Stimulated activated CD8-positive, alpha-beta memory T cell treated with anti-CD3 and anti-CD28 coated beads, Interleukin-7, amount 100 ng/mL, for 48 hours (primary cell): ENCODE measurements at places on chromosomes 12 and 14.

GRCh38 chr12:96189781-96190180 lies 4.4 kb upstream of the ELK3 start:
- no peak for DNase-seq

- no peak for DNase-seq
Measured at GRCh38 chr12:99131751-99132199, 486.7 kb downstream of the APAF1 start.

DNA sequence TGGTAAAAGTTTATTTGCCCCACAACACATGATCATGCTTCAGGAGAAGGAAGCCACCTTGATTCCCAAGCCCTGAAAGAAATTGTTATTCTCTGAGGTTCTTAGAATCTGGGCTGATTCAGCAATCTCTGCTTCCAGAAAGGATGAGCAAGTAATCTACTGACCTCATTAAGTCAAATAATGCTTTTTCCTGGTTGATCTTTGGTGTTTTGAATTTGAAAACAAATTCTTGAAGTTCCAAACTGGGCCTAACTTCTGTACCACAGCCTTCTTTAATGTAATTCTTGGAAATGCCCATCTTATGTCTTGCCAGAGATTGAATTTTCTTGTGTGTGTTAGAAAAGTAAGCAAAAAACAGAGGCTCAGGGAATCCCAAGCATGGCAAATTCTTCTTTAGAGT lies 319.2 kb upstream of the DDHD1 start:
- DNase-seq: no peak

DNA sequence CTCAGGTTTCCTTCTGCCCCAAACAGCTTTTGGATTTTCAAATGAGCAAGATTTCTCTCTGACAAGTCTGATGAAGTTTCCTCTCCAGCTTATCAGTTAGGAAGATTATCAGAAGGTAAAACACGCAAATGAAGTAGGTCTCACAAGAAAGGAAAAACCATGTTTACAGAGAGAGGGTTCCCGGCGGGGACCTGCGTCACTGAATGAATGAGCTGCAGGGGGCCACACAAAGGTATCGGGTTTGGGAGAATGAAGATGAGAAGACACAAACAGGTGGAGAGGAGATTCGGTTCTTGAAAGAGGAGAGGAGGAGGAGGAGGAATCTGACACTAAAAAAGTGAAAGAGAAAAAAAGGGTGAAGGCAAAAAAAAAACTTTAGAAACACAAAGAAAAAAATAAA lies 208.6 kb downstream of the CALM1 start:
- no peak for DNase-seq

DNA sequence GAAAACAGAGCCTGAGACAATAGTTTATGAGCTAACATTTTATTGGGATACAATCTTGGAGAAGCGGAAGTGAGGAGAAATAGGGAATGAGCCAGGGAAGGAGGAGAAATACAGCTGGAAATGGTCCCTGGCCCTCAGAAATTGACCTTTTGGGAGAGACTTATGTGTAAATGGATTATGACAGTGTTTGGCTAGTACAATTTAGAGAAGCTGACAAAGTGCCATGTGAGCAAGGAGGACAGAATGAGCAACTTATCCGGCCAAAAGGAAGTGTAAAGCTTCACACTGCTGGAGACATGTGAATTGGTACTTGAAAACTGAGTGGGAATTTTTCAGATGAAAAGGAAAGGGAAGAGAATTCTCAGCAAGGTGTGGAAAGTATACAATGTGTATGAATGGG lies 2.9 kb downstream of the GLIPR1 start:
- no peak for DNase-seq

GRCh38 chr12:116924558-116925453 lies 14.1 kb downstream of the FBXW8 start:
- DNase-seq: peak; percentile 40

- no peak for DNase-seq
Measured at GRCh38 chr14:104359969-104360442, 219.6 kb upstream of the C14orf180 start.

DNA sequence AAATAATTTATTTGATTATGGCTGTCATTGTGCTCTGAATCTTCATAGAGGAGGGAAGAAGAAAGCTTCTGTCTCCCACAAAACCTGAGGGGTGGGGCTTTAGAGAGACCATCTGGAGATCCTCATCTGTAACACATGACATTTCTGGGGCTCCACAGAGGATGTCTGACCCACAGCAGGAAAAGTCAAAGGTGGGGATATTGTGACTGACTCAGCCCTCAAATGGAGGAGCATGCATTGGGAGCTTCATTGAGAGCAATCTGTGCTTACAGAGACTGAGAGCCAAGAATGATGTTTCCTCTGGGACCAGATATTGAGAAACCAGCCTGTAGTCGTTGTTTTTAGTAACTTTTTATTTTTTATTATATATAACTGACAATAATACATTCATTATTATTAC lies 158.7 kb downstream of the SYT1 start:
- DNase-seq: no peak

DNA sequence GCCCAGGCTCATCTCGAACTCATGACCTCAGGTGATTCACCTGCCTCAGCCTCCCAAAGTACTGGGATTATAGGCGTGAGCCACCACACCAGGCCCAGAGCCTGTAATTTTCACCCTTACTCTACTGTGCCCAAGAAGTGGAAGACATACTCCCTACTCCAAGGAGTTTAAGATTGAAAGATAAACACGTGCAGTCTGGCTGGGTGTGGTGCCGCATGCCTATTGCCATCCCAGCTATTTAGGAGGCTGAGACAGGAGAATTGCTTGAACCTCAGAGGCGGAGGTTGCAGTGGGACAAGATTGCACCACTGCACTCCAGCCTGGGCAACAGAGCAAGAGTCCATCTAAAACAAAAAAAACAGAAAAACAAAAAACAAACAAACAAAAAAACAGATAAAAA lies 90.0 kb downstream of the NINJ2 start:
- DNase-seq: no peak

DNA sequence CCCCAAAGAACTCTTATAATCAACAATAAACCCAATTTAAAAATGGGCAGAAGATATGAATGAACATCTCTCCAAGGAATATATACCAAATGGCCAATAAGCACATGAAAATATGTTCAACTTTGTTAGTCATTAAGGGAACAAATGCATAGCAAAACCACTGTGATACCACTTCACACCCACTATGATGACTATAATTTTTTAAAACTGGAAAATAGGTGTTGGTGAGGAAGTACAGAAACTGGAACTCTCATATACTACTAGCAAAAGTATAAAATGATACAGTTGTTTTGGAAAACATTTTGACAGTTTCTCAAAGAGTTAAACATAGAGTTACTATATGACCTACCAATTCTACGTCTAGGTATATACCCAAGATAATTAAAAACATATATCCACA lies 9.4 kb upstream of the HEATR5A start:
- no peak for DNase-seq

DNA sequence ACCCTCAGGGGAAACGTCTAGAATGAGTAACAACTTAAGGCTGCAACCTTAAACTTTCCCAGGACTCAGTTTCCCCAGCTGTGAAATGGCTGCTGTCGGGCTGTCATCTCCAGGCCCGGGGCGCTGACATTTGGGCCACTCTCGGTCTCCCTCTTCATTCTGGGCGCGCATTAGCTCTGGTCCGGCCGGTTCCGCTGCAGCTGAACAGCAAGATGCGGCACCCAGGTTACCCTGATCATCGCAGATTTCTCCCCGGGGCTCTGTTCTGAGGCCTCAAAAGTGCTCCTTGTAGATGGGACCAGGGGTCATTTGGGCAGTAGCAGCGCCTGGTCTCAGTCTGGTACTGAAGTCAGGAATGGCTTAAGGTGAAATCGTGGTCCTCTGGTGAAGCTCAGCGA lies 890 bp upstream of the BCL7A start:
- no peak for DNase-seq

GRCh38 chr14:24361326-24361725 lies 6.7 kb upstream of the NFATC4 start:
- no peak for DNase-seq

DNA sequence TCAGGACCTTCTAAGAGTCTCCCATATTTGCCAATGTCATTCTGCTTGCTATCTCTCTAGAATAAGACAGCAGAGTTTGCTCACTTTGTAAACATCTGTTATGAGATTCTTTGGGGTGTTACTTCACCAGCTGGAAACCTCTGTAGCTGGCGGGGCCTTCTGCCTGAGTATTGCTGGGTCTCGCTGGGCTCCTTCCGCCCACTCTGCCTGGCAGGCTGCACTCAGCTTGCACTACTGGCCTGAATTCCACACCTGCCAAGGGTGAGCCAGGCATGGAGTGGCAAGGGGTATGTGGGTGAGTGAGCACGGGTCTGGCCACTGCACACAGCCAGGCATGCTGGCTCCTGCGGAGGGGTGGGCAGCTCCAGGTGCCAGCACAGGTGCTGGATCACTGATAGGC lies 267.3 kb upstream of the PDE3A start:
- no peak for DNase-seq

DNA sequence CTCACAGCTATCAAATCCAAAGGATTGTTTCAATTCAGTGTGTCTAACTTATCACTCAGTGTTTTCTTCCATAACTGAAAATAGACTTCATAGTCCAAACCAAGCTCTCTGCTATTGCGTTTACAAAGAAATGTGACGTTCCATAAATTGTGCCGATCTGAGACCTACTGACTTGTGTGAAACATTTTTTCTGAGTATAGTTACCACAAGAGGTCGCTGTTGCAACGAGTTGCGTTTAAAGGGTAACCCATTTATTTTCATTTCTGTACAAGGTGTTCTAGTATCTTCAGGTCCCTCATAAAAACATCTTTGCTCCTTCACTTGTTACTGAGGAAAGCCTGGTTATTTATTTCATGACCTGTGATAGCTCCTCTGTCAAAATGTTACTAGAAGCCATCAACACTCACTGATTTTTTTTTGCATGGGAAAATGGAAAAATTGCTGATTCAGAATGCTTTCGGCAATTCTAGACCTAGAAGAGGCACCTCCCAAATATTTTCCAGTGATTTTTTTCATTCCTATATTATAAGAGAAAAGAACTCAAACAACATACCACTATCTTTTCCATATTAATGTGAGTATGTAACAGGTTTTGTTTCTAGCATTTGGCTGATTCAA lies 60.9 kb upstream of the OR4E1 start:
- DNase-seq: no peak

GRCh38 chr12:71771069-71771468 lies 16.4 kb downstream of the RAB21 start:
- no peak for DNase-seq

GRCh38 chr14:22691171-22691570 lies 47.0 kb upstream of the OR6J1 start:
- no peak for DNase-seq

DNA sequence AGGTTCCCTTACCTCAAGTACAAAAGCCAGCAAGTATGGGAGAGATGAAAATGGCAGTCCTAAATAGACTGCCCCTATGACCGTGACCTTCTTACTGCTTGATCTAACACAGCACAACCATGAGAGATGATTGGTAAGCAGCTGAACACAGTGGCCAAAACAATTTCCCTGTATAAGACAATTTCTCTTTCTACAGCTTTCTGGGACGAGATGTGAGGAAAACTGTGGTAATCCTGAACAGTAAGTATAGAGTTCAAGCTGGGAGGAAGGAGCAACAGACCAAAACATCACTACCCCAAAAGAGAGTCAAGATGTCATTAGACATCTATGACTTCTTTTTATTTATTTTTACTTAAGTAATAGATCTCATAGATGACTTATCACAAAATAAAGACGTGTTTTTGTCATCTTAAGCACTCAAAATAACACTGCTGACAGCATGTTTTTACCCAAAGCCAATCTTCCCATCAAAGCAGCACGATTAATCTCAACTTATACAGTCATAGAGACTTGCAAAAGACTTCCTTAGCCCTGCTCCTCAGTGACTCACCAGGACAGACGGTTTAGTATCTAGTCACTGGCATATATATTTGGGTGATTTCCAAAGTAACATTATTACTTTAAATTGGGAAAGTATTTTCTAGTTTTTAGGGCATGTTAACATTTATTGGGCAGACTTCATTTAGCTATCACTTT lies 3.7 kb downstream of the TMEM52B start:
- DNase-seq: no peak

- no peak for DNase-seq
Measured at GRCh38 chr12:106976668-106977067, 10.3 kb downstream of the MTERF2 start.

DNA sequence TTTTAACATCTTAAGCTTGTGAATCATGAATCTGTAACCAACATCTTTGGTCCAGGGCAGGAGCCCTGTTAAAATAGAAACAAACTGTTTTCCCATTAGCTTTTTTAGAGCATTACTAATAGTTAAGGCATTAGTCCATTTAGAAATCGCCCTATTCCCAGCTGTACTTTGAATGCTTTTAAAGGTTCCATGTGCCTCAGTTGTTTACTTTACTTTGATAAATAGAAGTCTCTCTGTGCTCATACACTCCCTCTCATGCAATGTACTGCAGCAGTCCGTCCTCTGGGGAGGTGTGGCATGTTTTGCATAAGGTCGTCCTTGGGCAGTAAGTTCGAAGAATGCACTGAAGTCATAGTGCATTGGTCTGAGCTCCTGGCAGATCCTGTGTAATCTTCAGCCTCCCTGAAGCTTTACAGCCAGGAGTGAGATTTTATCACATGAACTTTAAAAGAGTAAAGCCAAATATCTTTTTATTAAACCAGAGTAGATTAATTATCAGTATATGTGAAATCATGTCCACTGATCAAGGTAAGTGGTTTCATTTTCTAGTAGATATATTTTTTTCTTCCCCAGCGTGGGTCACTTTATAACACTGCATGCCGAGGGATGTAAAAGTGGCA lies 134.7 kb downstream of the FGD4 start:
- no peak for DNase-seq

- DNase-seq: no peak
Measured at GRCh38 chr14:100784523-100785337, 41.2 kb upstream of the MEG3 start.

GRCh38 chr14:75047506-75047905 lies 3.8 kb downstream of the MLH3 start:
- no peak for DNase-seq

DNA sequence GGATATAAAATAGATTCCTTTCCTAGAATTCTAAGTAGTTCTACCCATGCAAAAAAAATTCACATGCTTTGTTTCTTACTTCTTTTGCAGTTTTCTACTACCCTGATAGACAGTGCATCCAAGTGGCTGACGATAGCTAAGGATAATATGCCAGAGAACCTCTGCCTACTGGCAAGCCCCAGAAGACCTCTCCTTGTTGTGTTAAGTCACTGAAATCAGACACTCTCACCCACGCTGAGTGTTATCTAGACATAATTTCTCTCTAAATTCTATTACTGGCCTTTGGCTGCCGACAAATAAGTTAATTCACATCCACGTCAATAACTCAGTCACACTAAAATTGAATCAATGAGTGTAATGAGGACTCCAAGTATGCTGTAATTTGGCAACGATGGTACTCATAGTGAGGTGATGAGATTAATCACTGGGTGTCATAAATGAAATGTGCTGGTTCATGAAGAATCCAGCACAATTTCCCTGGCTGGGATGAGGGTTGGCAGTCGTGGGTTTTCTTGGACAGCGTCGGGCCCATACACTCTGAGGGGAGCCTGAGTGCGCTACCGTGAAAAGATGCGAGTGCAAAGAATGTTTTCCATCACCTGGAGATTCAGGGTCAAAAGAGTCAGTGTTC lies 354.8 kb upstream of the TMEM132C start:
- no peak for DNase-seq
